Neuronal stem cell (in vitro differentiated cells): ENCODE measurements at places on chromosomes 2 and 18.

GRCh38 chr2:45759310-45759851 lies 107.9 kb downstream of the PRKCE start:
- DNase-seq, result no peak

DNA sequence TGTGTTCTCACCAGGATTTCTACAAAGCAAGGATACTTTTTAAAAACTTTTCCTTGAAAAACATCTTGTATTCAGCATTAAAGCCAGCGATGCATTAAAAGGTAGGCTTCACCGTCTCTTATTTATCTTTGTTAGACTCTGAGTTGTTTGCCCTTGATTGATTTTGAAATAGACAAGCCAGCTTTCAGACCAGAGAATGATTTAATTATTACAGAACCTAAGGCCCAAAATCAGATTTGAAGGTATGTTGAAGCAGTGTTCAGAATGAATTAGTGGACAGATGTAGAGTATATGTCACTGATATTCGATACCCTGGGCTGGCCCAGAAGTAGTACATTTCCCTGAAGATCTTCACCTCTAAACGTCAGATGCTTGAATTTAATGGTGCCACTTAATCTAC lies 136.4 kb downstream of the THSD7B start:
- no peak for DNase-seq

DNA sequence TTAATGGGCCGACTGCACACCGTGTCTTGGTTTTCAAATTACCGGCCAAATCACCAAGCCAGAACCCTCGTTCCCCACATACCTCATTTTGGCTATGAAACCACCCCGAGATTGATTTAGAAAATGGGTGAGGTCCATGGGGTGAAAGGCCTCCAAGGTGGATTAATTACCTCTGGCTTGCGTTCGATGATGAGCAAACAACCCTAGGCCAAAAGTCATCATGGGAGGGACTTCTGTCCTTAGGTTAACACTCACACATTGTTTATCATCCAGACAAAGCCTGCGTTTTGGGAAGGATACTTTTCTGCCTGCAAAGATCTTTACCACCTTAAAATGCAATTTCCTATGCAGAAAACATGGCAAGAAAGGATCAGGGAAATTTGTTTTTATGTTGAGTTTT lies 48.5 kb downstream of the GALR1 start:
- DNase-seq, result no peak

DNA sequence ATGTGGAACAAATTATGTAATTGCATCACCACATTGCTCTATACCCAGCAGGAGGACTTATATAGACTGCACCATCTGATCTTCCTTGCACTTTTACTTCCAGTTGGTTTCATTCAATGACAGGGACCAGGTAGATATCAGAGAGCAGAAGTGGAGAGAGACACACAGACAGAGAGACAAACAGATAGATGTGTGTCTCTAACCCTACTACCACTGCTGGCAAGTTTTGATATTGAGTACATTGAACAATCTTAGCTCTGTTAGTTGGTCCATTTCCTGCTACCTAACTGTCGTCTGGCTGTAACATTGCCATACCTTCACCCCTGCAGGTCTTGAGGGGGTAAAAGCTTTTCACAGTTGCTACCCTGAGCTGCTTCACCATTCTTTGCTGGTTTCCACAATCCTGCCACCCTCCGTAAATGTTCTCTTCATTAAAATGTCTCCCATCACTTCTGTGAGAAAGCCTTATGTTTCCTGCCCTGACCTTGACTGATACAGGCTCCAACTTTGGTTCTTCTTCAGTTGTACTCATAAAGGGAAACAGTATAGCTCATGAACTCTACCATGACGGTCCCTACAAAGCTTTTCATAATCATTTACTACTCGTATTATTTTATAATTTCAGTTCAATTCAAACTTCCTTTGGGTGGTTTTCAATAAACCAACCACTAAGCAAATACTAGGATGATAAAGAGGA lies 62.3 kb upstream of the ITGA4 start:
- DNase-seq, result no peak

- peak; percentile 49 for DNase-seq
Measured at GRCh38 chr2:24382363-24383073, 22.2 kb upstream of the ITSN2 start.

DNA sequence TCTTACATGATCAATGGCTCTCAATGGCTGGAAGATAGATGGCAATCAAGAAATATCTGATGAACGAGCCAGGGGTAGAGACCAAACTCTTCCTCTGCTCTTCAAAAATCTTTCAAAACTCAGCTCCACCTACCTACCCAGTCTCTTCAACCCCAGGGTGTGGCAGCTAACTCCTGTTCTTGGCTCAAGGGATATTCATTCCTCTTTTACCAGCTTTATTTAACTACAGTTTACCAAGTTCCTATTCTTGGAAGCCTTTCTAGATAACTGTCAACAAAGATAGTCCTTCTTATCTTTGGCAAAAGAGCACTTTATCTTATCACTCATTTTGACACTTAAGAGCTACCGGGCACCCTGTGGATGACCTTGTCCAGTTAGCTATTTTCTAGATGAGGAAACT lies 36.3 kb downstream of the EPHA4 start:
- no peak for DNase-seq

GRCh38 chr18:40485318-40485717 lies 1469.7 kb upstream of the PIK3C3 start:
- DNase-seq, result no peak

DNA sequence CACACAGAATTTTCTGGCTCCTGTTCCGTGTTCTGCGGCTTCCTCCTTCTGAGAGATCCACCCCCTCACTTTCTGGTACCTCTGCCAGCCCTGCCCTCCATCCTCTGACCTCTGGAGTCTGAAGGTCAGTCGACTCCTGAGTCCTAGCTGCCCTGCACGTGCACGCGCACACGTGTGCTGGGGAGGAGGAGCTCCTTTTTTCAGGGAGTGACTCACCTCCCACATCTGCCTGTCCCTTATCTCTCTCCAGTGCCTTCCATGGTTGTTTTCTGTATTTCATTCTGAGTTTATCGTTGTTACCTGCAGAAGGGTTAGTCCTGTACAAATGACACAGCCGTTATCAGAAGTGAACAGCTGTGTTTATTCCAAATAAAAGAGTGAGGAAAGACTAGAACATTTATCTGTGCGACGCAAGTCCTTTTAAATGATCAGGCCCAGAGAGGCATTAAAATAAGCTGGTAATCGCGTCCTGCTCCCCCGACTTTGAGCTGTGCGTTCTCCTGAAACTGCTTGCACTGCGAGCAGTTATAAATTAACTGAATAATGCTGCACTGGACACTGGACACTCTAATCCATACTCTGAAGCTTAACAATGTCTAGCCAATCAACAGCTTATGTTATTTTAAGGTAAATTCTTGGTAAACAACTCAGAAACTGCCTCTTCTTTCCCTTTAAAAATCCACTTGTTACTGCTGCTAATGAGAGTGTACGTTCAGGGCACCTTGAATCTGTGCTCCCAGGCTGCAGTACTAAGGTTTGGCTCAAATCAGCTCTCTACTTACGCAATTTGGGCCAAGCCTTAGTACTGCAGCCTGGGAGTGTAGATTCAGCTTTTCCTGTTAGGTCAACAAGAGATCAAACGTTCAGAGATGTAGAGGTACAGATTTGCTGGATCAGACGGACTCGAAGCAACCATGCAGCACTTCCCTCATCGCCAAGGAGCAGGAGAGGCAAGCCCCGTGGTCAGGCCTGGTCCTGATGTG lies 72.5 kb downstream of the GALR1 start:
- DNase-seq, result no peak

- no peak for DNase-seq
Measured at GRCh38 chr2:42962508-42962953, 170.1 kb upstream of the HAAO start.

GRCh38 chr2:287471-287885 lies 413 bp downstream of the ALKAL2 start:
- DNase-seq, result no peak

- no peak for DNase-seq
Measured at GRCh38 chr2:172561270-172561669, 5.4 kb downstream of the PDK1 start.

GRCh38 chr2:100662866-100663265 lies 100.1 kb downstream of the PDCL3 start:
- no peak for DNase-seq

DNA sequence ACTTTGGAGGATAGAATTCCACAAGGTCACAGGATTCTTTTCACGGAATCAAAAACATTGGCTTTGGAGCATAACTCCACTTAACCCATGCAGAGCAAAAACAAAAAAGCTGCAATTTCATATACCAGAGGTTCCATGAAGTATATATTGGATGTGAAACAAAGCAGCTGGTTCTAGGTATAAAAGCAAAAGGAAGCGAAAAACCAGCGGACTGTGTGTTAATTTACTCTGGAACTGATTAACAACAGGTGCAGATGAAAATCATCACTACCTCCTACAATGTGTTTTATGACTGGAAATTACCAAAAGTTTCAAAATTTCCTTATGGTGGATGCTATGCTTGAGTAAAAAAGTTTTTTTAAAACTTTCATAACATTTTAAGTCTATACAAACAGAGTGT lies 54.4 kb upstream of the LINC00305 start:
- DNase-seq, result no peak

DNA sequence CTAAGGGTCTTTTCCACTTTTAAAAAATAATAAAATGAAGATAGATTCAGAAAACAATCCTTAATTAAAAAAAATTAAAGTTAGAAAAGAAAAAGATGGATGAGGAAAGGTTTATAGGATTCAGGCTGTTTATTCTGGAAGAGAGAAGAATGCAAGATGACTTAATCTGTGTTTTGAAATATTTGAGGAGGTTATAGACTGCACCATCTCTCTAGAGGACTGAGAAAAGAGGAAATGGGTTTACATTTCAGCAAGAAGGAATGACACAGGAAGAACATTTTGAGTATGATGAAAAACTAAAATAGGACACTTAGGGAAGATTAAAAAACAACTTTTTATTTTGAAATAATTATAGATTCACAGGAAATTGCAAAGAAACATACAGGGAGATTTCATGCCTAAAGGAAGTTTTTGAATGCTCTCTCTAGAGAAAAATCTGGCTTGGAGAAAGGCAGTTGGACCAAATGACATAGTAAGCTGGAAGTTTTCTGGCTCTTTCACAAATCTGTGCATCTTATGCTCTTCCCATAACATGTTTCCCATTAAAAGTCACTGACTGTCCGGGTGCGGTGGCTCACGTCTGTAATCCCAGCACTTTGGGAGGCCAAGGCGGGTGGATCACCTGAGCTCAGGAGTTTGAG lies 75.0 kb downstream of the CERS6 start:
- DNase-seq, result no peak

DNA sequence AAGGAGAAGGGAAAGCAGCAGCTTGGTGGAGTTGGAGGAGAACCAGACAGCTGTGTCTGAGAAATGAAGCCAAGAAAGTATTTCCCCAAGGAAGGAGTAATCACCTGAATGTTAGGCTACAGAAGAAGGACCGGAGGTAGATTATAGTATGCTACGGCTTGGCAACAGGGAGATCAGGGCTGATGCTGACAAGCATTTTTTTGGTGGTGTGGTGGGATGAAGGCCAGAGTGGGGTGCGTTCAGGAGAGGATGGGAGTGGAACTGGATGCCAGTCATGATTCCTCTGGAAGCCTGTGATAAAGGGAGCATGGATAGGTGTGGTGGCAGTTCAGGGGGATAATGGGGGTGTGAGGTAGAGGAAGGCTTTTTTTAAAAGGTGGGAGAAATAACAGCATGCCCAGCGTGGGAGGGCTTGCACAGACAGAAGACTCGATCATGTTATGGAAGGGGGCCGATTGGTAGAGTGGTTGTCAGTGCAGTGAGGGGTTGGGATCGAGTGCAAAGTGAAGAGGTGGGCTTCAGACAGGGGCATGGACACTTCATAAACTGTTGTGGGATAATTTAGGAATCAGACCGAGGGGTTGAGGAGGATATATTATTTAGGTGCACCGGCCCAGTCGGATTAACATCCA lies 5.6 kb downstream of the CEP192 start:
- no peak for DNase-seq

- DNase-seq, result no peak
Measured at GRCh38 chr2:229254206-229254605, 16.9 kb downstream of the PID1 start.

- DNase-seq, result peak; percentile 86
Measured at GRCh38 chr2:178414266-178415247, 36.4 kb downstream of the PRKRA start.
